NCI-H748 treated with DMSO at 0.1 percent for 48 hours (cell line): ENCODE measurements at places on chromosomes 7 and 10.

GRCh38 chr7:123573341-123573740, 15.7 kb upstream of the NDUFA5 start:
- DNase-seq = no peak

DNA sequence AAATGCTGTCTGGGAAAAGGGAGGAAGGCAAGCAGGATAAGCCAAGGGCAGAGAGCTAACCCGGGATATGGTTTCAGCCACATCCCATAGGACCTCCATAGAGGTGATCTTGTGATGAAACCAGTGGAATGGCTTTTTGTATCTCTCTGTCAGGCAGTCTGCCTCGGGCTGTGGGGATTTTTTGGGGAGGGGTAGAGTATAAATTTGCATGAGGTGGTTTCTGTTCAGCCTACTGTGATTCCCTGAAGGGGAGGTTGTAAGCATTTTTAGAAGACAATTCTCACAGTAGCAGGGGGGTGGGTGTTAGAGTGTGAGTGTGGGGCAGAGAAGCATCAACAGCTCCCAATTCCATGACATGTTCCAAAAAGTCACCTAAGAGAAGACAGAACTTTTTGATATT, 11.8 kb downstream of the OR9A2 start:
- DNase-seq = no peak

DNA sequence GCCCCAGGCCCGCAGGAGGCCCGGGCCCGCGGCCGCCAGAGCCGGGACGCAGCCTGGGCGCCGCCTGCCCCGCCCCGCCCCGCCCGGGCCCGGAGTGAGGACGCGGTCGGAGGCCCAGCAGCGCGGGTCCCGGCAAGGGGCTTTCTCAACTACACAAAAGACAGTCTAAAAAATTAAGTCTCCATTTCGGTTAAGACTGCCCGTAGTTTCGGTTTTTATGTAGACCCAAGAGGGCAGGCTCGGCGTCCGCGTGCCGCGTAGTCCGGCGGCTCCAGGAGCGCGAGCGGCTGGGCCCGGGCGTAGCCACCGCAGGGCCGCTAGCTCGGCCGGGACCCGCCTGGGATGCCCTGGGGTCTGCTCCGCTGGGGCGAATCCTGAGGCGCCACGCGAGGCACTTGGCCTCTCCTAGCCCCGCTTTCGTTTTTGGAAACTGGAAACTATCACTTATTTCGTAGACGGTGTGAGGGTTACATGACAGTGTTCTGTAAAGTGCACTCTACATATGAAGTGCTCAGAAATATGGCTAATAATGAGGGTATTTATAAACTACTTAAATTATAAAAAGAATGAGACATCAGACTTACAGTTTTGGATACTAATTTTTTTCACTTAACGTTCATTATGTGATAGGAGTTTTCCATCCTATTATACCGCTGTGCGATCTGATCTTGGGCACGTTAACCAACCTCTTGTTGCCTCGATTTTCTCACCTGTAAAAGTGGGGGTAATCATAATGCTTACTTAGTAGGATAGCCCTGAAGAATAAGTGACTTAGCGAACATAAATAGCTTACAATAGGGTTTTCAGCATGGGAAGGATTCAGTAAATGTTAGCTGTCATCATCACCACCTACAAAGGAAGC, 573 bp downstream of the BLVRA start:
- DNase-seq = peak; percentile 18

GRCh38 chr7:106944035-106944665, 79.1 kb downstream of the PIK3CG start:
- DNase-seq = no peak
